A549 treated with ZK216348 at 1 μM for 4 hours (cell line): ENCODE measurements at places on chromosomes 4 and X. TPM values are rescaled to one million over a fixed set of nuclear protein-coding genes. Genes with fewer than 3 reads are reported as not detected.

The ARMCX2 gene
- total RNA-seq: not detected in 5 replicates

The SYNPO2 gene
- total RNA-seq: 0.98 to 1.7 TPM (median 1.1 TPM) in 5 replicates

The PNMA6F gene
- total RNA-seq: not detected in 5 replicates

The NDNF gene
- not detected in 5 replicates for total RNA-seq

The HPGD gene
- total RNA-seq: 62.1 to 80.8 TPM (median 68.2 TPM) in 5 replicates

The SHROOM3 gene
- 6.8 to 13.9 TPM (median 11.1 TPM) in 5 replicates for total RNA-seq

The PLXNB3 gene
- 2.2 to 7.0 TPM (median 5.0 TPM) in 5 replicates for total RNA-seq

The UGT2B17 gene
- not detected in 5 replicates for total RNA-seq

The GAGE1 gene
- not detected in 5 replicates for total RNA-seq

The ZNF674 gene
- total RNA-seq: 2.6 to 3.6 TPM (median 2.9 TPM) in 5 replicates

The STATH gene
- total RNA-seq: not detected in 5 replicates

The TMEM150C gene
- total RNA-seq: 0.53 to 1.2 TPM (median 1.0 TPM) in 5 replicates

The TBC1D8B gene
- 0.83 to 1.8 TPM (median 1.5 TPM) in 5 replicates for total RNA-seq

The CITED1 gene
- total RNA-seq: 0.81 to 3.1 TPM (median 1.7 TPM) in 5 replicates

The RIBC1 gene
- 0.86 to 1.5 TPM (median 1.3 TPM) in 5 replicates for total RNA-seq

The ESX1 gene
- 0.14 to 0.16 TPM in 2 of 5 replicates, not detected in the others for total RNA-seq

The PABPC5 gene
- total RNA-seq: not detected in 5 replicates

The GRIA3 gene
- not detected in 5 replicates for total RNA-seq

The SPATA18 gene
- total RNA-seq: 2.9 to 4.8 TPM (median 4.0 TPM) in 5 replicates
